Hematopoietic multipotent progenitor cell treated with erythropoietin and hydrocortisone succinate and interleukin-3 and kit ligand, for 6 days (in vitro differentiated cells): ENCODE measurements at places on chromosomes 3 and 15.

GRCh38 chr3:100972867-100973266, 20.4 kb downstream of the ABI3BP start:
- no peak for DNase-seq

DNA sequence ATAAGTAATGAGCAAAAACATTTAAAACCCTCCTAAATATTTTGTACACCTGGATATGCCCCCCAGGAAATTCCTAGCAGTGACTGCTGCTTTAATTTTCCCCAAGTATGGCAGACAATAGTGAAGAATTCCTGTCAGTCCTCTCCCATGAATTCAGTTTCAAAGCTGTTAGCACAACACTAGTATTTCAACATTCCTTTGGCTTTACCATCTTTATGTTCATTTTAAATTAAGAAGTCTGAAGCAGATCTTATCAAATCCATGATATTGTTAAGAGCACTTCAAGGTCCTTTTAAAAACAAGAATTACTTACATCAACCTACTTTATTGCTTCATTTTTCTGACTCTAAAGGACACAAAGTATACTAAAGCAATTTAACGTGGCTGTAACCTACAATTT, 28.8 kb upstream of the CDIN1 start:
- DNase-seq = no peak

- DNase-seq = no peak
These were observed 22.8 kb upstream of the CCDC50 start for GRCh38 chr3:191306428-191306827.

GRCh38 chr3:123159926-123160635, 41.7 kb upstream of the SEC22A start:
- DNase-seq = no peak

GRCh38 chr3:101194392-101194791, 126.0 kb downstream of the IMPG2 start:
- DNase-seq = no peak

DNA sequence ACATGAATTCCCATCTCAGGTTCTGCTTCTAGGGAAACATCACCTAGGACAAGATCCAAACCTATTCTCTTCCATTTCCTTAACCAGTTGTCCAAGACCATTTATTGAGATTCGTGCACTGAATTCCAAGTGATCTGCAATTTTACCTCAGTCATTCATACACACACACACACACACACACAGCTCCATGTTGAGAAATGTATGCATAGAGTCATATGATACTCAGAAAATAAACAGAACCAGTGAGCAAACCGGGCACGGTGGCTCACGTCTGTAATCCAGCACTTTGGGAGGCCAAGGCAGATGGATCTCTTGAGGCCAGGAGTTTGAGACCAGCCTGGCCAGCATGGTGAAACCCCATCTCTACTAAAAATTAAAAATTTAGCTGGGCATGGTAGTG, 6.1 kb upstream of the KPNA1 start:
- no peak for DNase-seq

GRCh38 chr15:71651750-71652186, 158.6 kb upstream of the NR2E3 start:
- peak; percentile 49 for DNase-seq

GRCh38 chr15:77107531-77108355, 36.8 kb upstream of the TSPAN3 start:
- peak; percentile 64 for DNase-seq

DNA sequence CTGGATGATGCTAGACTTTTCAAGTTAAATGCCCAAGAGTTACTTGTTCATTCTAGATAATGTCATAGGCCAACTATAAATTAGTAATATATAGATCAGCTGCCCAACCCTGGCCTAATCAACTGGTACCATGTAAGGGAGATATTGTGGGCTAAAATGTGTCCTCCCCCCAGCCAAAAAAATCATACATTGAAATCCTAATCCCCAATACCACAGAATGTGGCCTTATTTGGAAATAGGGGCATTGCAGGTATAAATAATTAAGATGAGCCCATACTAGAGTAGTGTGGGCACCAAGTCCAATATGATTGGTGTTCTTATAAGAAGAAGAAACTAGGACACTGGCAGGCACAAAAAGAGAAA, 92.5 kb downstream of the RPL22L1 start:
- no peak for DNase-seq

- no peak for DNase-seq
These were observed 505.3 kb upstream of the PPP2R3A start for GRCh38 chr3:135460273-135460672.

DNA sequence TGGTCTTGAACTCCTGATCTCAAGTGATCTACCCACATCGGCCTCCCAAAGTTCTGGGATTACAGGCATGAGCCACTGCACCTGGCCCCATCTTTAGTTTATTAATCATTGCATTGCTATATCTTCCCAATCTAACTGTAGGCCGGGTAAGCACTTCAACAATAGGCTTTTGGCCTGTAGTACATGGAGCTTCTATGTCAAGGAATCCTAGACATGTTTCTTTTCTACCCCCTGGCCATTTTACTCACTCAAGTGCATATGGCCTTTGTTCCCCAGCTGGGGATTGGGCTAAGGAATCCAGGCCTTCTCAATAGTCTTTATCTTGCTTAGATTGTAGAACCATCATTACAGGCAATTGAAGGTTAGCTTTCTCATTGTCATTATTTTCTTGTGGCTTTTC, 122.3 kb upstream of the MBNL1 start:
- no peak for DNase-seq

DNA sequence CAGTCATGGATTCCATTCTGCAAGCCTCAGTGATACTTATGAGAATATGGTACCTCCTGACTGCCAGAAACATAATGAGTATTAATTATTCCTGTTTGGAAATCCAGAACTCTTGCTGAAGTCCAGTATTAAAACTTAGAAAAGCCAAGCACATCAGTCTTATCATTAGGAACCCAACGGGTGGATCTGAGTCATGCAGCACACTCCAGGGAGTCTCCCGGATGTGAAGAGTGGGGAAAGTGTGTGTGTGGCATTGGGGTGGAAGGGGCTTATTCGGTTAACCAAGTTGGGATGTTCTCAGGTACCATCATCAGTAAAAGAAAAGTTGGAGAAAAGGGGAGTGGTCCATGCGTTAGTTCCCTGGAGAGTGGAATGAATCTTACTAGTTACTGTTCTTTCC, 181.1 kb downstream of the PLCL2 start:
- no peak for DNase-seq

DNA sequence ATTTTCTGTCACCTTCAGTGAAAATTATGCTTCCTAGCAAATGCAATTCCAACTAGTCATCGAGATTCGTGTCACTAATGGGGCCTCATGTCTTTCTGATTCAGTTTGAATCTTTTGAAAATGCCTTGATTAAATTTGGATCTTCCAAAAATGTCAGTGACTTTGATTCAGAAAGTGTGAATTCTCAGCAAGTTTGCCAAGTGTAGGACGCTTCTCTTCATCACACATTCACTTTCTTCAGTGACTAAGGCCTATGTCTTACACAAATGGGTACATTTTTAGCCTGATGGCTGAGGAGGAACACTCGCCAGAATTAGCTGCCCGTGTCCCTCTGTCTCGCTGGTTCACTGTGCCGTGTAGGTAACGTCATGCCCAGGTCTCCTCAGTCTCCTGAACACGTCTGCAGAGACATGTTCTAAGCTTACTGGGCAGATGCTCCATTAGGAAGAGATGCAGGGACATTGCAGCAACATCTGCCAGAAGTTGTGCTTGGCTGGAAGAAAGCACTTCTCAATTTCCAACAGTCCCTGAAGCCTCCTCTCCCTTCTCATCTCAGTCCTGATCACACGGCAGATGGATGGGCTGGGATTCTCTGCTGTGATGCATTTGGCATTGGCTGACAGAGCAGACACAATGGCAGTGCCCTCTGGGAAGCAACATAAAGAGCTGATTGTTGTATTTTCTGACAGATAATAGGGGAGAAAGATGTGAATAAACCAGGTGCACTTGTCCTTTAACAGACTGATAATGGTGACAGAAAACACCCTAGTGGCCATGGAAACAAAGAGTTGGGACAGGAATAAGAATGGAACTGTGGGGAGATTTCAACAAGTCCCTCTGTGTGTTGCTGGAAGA, 29.1 kb upstream of the LYZL4 start:
- no peak for DNase-seq

GRCh38 chr3:64717411-64717810, 29.6 kb upstream of the ADAMTS9 start:
- DNase-seq = no peak

GRCh38 chr3:109715707-109716106, 378.4 kb upstream of the DPPA4 start:
- DNase-seq = no peak

DNA sequence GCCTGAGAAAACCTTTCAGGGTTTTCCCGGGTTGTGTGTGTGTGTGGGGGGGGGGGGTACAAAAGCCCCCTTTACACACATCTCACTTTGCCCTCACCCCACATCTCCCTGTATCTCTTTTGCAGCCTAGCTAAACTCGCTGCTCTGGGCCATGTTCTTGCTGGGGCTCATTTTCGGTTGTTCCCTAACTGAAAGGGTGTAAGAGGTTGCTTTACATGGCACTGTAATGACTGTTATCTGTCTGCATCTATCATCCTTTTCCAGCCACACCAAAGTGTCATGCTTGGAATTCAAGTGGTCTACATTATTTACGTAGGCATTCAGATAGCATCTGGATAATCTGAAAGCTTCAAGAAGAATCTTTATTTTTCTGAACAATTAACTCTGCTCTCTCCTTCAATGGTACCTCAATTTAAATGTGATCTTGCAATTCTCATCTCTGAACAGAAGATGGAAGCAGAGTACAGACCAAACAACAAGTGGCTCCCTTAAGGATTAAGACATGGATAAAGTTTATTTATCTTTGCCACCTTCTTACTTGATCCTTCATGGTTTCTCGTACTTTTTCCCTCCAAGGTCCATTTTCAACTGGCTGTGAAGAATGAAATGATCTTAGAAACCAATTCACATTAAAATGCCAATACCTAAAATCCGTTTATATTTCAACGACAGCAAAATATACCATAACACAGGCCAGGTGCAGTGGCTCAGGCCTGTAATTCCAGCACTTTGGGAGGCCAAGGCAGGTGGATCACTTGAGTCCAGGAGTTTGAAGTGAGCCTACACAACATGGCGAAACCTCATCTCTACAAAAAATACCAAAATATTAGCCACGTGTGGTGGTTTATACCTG, 34.9 kb downstream of the DCLK3 start:
- peak; percentile 73 for DNase-seq

GRCh38 chr3:98329392-98330124, 24.1 kb upstream of the OR5K4 start:
- DNase-seq = peak; percentile 75

GRCh38 chr15:99508852-99509251, 56.9 kb upstream of the MEF2A start:
- no peak for DNase-seq

GRCh38 chr3:169855514-169855913, 14.2 kb downstream of the LRRC31 start:
- no peak for DNase-seq

- DNase-seq = no peak
These were observed 101.9 kb upstream of the PLXND1 start for GRCh38 chr3:129708328-129708861.

DNA sequence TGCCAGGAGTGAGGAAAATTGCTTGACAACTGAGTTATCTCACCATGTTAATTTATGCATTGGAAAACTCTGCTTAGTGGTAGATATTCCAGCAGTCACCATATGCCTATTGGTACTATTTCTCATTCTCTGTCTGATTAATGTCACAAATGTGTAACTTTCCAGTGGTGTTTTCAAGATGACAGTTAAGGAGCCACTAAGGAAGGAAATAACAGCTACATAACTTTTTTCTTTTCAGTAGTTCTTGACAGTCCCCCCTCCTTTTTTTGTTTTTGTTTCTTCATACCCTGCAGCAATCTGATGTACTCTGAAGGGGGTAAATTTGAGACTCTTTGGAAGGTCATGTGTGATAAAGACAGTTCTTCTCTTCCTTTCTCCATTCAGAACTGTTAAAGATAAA, 13.1 kb downstream of the RASA2 start:
- no peak for DNase-seq

DNA sequence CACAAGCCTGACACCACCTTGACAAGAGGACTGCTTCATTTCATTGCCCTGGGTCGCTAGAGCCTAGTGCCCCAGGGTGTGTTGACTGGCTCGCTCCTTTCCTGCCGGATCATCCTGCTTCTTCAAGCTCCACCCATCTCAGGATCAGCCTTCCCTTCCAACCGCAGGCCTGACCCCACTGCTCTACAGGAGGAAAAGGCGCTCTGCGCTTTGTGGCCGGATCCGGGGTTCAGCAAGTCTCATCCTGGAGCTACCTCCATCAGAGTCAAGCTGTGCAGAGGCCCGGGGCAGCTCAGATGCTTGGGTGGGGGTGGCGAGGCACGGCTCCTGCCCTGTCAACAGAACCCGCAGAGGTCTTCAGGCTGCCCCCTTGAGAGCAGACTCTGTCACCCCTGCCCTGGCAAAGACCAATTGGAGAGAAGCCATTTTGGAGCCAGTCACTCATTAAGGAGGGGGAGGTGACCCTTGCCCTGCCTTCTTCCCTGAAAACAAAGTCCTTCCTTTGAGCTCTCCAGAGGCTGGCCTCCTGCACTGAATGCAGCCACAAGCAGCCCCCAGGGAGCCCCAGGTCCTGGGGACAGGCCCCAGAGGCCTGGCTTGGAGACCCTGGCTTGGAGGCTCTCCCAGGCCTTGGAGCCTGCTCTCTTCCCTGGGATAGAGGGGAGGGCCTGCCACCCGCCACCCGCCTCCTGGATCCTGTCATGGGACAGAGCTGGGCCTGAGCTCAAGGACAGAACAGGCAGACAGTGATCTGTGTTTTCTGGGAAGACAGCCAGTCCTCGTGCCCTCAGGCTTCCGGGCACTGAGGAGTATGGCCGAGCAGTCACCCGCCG, 80.3 kb downstream of the CPN2 start:
- no peak for DNase-seq

GRCh38 chr3:36444909-36445308, 64.6 kb downstream of the STAC start:
- no peak for DNase-seq

GRCh38 chr3:58325525-58325992, 7.1 kb upstream of the PXK start:
- DNase-seq = no peak

- DNase-seq = peak; percentile 57
These were observed 543.6 kb downstream of the EDEM1 start for GRCh38 chr3:5731100-5731499.

GRCh38 chr15:58520464-58520863, 88.7 kb downstream of the LIPC start:
- DNase-seq = peak; percentile 35

DNA sequence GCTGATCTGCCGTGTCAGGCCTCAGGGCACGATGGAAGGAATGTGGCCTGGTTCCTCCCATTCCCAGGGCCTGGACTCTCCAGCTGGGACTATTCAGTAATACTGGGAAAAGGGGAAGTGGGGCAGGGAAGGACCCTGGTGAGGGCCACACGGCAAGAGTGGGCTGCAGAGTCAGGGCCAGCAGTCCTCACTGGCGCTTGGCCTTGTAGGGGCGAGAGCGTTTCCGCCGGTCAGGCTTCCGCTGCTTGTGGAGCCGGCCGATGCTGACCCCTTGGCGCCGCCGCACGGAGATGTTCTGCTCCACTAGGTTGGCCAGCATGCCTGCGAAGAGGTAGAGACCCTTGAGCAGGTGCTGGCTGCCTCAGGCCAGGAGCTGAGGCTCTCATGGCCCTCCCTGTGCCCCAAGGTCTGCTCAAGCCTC, 42.8 kb downstream of the SEMA3G start:
- no peak for DNase-seq
